Immature natural killer cell (primary cell): ENCODE measurements at places on chromosomes 5 and 9.

DNA sequence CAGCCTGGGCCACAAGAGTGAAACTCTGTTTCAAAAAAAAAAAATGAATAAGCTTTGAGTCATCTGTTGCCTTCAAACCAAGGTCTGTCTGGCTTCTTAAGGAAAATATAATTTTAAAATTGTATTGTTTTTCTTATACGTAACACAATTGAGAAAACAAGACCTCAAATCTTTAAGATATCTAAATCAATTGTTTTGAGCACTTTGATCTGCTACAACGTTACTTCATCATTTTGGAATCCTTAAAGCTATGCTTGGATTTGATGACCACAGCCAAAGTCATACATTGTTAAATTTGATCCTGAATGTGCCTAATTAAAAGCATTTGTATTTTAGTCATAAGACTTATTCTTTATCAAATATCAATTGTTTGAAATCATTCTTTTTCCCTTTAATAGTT, 37.7 kb upstream of the VCAN start:
- no peak for DNase-seq

DNA sequence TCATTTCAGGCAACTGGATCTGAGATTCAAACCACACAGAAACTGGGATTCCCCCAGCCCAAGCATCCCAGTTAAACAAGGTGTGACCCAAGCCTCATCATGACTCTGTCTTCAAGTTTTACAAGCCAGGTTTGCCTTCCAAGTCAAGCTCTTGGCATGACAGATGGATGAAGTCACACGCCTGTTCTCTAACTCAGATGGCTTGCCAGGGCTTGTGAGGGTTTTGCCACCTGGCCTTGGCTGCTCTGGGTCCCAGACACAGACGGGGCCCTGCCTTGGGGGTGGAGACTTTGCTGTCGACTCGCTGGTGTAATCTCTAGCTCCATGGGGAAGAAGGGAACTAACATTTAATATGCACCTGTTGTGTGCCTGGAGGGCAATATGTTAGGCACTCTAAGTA, 95.8 kb upstream of the RARS1 start:
- no peak for DNase-seq

- DNase-seq: no peak
These were observed 793.7 kb downstream of the BRINP1 start for GRCh38 chr9:118575341-118576070.

DNA sequence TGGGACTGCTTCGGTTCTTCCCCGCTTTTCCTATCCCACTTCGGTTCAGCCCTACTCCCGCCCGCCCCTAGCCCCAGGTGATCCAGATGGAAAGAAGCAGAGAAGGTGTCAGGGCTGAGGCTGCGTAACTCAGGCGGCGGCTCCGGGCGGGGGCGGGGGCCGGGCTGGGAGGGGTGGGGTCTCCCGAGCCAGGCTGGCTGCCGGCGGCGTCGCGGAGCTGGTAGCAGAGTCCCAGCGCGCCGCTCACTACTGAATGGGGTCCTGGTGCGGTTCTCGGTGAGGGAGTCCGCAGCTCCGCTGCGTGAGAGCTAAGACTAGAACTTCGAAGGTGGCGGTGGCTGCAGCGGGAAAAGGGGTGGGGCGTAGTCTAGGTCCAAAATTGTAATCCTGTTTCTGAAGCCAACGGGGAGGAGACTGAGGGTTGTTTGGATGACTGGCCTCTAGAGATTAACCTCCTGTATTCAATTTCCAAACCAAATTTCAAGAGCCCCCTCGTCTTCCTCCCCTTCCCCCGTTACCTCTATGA, 1.4 kb downstream of the PRR16 start:
- DNase-seq: no peak

- DNase-seq: no peak
These were observed 9.2 kb upstream of the PHYKPL start for GRCh38 chr5:178241688-178242231.
